ENCODE measurements at places on chromosomes 2 and 18. TPM values are rescaled to one million over a fixed set of nuclear protein-coding genes. Genes with fewer than 3 reads are reported as not detected.

Gene SIX2
- total RNA-seq, result 0.43 TPM

Gene TUBA3E
- total RNA-seq, result 0.62 TPM

Gene POTEJ
- total RNA-seq, result not detected

Gene SERPINB2
- total RNA-seq, result 0.07 TPM
